ENCODE measurements at places on chromosomes 5 and 9.

DNA sequence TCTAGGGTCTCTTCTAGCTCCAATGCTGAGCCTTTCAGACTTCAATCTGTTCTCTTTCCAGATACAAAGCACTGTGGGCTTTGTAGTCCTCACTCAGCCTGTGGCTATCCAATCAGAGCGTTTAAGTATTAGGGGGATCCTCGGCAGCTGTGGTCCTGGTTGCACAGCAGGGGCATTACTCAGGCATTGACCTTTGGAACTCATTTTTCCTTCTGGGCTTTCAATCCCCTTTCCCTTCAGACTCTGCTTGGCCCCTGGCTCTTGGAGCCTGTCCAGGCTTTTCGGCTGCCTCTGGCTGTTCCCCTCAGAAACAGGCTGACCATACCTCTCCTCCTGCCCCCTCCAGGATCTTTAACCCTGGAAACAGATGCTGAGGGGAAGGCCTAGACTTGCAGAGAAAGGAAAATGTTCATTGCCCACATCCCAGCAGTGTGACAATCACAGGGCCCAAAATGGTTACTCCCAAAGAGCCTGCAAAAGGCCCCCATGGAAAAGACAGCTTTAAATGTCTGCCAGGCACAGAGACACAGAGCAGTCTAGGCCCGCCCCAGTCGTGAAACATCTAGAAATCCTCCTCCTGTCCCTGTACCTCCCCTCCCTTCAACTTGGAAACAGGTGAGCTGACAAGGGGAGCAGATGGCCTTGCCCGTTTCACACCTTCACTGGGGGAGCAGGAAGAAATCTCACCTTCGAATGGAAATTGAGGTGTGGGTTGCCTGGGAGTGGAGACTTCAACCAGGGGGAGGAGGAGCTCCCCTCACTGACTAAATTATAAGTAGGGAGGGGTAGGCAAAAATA, 13.7 kb downstream of the C1QTNF2 start:
- DNase-seq, result no peak

DNA sequence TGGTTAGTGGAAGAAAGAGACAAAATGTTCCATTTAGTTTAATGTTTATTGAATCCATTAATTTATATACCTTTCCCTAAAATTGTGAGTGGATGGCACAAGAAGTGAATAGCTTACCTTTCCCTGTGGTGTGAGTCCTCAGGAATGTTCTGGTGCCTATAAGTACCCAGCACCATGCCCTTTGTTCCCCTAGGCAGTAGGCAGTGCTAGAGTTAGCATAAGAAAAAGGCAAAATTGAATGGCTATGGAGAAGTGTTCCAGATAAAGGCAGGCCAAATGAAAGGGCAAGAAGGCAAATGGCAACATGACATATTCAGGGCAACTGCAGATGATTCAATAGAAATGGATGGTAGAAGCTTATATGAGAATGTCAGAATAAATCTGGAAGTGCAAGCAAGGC, 370.8 kb upstream of the PTGER4 start:
- no peak for DNase-seq

DNA sequence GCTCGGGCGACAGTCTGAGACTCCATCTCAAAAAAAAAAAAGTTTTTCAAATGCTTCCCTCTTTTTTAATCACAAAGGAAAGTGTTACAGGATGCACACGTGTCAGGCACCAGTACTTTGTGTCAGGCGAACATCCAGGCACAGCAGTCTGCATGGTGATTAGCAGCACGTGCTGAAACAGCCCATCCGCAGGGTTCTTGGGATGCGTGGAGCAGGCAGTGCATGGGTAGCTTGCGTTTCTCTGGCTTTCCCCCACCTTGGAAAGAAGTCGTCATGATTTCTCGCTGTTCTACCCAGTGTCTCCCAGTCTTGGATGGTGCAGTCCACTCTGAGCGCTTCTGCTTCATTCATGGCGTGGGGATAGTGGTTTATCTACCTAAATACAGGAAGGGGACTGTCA, 35.4 kb downstream of the GPR107 start:
- DNase-seq, result no peak

DNA sequence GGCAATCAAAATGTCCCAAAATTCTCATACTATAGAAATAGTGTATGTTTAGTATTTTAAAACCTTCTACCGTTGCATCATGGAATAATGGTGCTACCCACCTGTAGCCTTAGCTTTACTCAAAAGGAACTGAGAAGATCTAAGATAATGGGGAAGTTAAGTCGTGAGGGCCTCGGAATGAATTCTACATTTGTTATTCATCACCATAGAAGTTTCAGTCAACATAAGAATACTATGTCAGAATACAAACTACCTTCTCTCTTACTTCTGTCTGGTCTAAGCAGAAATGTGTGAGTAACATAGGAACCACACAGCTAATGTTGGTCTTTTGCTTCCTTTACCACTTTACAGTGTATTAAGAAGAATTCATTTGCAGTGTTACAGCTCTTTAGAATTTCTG, 43.2 kb downstream of the RFK start:
- no peak for DNase-seq

DNA sequence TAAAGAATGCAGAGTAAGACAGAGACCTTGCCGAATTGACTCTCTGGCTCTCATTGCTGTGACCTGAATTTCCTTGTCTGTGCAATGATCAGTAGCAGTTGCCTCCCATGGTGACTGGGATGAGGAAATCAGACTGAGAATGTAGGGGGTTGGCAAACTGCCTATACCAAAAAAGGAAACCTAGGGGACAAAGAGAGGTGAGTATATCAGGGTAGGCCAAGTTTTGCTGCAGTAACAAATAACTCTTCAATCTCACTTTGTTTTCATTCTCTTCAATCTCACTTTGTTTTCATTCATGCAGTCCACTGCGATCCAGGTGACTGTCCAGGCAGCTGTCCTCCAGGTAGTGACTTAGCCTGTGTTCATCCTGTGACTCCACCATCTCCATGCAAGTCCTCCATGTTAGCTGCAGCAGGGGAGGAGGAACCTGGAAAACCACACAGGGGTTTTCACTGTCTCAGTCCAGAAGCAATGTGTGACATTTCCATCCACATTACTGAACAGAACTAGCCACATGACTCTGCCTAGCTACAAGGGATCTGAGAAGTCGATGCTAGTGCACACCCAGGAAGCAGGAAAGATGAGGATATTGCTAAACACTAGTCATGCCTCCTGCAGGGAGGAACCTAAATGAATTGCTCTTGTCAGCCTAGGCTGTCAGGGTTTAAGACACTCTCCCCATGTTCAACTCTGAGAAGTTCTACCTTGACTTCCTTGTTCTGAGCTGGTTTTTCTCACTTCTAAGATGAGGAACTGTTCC, 26.0 kb downstream of the TMEM174 start:
- DNase-seq, result no peak

DNA sequence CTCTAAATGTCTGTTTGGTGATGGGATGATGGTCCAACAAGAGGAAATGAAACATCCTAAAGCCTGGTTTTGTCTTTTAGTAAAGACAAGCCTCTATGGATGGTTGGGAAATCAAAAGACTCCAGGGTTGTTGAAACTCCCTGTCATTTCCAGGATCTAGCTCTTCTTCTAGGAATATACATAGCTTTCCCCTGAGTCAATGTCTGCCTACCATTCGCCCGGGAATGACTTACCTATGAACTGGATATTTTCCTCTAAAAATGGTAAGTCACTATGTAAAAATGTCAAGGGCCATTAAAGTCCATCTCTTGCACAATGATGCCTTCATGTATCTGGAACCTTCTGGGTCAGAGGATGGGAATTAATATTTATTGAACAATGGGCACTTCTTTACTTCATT, 11.1 kb upstream of the KIF12 start:
- DNase-seq, result no peak

- DNase-seq, result no peak
Observed at GRCh38 chr9:25207402-25208195, 470.6 kb downstream of the TUSC1 start.

DNA sequence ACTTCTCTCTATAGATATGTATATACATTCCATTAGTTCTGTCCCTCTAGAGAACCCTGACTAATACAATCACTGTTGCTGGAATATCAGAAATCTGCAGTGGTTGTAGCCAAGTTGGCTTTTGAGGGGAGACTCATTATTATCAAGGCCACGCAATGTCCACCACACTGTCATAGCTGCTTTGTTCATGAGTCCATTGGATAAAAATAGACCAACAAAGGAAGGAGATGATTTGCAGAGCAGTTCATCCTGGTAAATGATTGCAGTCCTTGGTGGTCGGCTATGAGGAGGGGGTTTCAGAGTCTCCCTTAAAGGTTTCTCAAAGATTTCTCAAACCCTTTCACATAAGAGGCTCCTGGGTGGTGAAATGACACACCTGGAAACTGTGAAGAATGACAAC, 192.8 kb upstream of the ANKH start:
- DNase-seq, result no peak

- DNase-seq, result no peak
Observed at GRCh38 chr9:22623236-22623635, 176.6 kb downstream of the DMRTA1 start.

DNA sequence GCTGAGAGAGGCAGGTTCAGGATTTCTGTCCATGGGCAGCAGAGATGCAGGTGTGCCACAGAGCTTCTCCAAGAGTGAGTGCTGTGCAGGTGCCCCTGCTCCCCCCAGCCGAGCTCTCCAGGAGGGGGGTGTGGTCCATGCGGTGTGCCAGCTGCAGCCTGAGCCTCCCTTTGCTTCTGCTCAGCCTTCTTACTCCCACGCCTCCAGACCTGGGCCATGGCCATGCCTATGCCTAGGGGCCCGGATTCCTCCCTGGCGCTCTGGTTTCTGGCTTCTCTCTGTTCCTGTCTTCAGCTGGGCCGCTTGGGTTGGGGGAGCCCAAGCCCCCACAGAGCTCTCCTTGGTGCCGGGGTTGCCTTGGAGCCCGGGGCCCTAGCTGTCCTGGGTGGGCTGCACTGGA, 133.3 kb downstream of the CACNA1B start:
- no peak for DNase-seq

DNA sequence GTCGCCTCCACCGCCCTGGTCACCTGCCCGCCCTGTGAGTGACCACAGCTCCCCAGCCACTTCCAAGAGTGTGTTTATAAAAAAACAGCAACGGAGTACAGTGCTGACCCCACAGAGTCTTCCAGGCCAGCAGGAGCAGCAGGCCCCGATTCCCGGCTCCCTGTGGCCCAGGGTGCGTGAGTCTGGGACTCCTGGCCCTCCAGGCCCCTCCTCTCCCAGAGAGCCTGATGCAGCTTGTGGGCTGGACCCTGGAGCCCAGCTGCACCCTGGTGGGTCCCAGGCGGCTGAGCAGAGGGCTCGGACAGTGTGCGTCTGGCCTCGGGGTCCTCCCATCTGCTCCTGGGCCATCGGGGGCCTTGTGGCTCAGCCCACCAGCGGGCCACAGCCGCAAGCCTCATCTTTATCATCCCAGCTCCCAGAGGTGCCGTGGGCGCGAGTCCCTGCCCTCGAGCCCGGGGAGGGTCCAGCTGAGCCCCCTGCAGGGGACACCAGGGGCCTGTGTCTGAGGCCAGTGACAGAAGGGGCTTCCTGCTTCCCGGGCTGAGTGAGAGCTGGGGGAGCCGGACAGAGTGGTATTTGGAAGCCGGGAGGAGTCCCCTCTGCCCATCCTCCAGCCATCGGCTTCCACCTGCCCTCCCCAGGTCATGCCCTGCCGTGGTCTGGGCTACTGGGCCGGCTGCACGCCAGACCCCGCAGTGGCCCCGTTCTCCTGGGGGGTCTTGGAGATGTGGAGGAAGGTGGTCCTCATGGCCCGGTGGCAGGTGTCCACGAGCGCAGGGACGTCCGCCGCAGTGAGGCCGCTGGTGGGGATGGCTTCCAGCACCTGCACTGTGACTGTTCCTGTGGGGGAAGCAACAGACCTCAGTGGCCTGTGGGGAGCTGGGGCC, 10.6 kb downstream of the EGFL7 start:
- DNase-seq, result no peak

DNA sequence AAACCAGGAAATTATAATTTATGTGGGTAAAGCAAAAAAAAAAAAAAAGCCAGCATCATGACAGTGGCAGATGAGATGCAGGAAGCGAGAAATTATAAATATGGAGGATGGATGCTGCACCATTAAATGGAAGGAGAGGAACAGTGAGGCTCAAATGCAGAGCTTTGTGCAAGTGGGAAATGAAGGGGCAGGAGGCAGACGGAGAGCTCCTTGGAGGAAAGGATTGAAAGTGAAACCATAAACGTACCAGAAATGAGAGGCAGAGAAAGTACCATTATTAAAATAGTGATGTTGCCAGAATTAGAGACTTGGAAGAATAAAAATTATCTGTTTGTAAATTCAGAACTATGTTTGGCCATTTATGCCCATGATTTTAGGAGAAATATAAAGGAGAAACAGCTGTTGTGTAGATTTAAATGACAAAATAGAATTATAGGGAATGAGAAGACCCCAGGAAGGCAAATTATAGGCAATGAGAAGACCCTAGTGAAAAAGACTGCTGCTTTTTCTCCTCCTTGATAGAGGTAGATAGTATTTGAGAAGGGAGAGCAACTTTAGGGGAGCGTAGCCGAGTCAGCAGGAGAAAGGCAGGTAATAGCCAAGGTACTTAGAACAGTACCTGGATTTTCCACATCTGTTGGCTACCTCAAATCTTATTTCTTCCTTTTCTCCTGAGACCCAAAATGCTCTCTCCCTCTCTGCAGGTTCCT, 341.0 kb upstream of the CD180 start:
- DNase-seq, result no peak

Measured in stimulated activated CD4-positive, alpha-beta T cell treated with anti-CD3 and anti-CD28 coated beads, Interleukin-4, amount 100 ng/mL, for 48 hours (primary cell).